ENCODE measurements at places on chromosomes 3 and 15.

DNA sequence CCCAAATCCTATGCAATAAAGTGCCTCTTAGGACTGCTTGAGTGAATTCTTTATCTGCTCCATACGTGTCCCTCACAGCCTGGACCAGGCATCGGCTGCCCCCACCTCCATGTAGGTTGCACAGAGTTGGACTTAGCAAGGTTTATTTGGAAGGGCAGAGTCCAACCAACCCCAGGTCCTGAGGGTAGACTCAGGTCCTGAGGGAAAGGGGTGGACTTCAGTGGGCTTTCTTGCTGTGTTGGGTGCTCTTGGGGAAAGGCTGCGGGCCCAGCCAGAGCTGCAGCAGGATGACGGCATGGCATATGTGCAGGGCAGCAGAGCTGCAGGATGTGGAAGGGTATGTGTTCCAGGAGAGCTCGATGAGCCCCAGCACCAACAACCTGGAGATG lies 6.5 kb downstream of the ALG3 start:
- no peak for DNase-seq

GRCh38 chr15:69414701-69415167 lies 585 bp downstream of the KIF23 start:
- no peak for DNase-seq

DNA sequence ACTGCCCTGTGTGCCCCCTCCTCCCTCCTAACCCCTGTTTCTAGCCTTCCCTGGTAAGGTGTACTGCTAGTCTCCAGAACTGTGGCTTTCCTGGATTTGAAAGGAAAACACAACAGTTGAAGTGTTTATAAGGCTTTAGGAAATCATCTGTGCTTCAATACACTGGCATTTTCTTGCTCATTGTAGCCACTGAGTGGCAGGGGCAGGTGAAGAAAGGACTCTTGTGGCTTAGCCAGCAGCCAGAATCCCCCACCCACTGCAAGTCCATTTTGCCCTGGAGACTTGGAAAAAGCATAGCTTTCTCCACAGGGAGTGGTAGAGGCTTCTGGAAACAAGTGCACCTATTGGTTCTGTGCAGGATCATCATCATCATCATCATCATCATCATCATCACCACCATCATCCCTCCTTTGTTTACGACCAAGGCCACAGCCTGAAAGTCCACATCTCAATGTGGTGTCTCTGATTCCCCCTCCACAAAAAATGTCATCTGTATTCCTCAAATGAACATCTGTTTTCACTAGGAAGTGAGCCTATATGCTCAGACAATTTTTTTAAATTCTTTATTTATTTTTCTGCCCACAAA lies 33.4 kb downstream of the AQP9 start:
- DNase-seq, result no peak

- DNase-seq, result no peak
These were observed 699 bp upstream of the SHOX2 start for GRCh38 chr3:158106766-158107471.

DNA sequence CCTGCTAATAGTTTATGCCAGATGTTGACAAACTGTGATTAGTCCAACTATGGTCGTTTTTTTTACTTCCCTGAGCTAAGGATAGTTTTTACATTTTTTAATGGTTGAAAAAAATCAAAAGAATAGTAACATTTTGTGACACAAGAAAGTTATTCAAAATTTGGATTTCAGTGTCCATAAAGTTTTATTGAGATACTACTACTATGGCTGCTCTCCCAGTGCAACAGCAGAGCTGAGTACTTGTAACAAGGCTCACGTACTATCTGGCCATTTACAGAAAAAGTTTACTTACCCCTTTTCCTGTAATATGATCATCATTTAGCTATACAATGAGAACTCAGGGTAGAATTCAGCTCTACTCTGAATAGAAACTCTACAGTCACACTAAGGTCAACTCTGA lies 11.5 kb upstream of the TMEM62 start:
- DNase-seq, result no peak

- no peak for DNase-seq
These were observed 45.6 kb downstream of the DLEC1 start for GRCh38 chr3:38084334-38085310.

- no peak for DNase-seq
These were observed 310.9 kb downstream of the BCHE start for GRCh38 chr3:165526367-165526766.

- DNase-seq, result no peak
These were observed 60.2 kb downstream of the GRM7 start for GRCh38 chr3:6921066-6921465.

All from activated T-cell treated with anti-CD3 and anti-CD28 coated beads for 48 hours (primary cell).